ENCODE measurements at places on chromosomes 7 and 10.

DNA sequence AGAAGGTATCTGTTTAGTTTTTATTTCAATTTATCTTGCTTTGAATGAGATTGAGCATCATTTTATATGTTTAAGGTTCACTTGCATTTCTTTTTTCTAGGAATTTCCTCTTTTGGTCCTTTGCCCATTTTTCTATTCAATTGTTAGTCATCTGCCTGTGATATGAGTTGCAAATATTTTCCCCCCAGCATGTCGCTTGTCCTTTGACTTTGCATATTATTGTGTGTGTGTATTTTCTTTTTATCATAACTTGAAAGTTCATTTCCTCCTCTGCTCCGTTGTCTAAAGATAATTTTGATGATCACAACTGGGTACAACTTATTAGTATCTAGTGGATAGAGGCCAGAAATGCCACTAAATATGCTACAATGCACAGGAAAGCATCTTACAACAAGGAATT is 132.7 kb upstream of the MDFIC start:
- DNase-seq: no peak

- DNase-seq: no peak
Measured at GRCh38 chr10:66784770-66785169, 141.1 kb upstream of the LRRTM3 start.

- DNase-seq: no peak
Measured at GRCh38 chr7:100817097-100817496, 10.2 kb downstream of the EPHB4 start.

- DNase-seq: no peak
Measured at GRCh38 chr7:17584822-17585221, 286.4 kb downstream of the AHR start.

DNA sequence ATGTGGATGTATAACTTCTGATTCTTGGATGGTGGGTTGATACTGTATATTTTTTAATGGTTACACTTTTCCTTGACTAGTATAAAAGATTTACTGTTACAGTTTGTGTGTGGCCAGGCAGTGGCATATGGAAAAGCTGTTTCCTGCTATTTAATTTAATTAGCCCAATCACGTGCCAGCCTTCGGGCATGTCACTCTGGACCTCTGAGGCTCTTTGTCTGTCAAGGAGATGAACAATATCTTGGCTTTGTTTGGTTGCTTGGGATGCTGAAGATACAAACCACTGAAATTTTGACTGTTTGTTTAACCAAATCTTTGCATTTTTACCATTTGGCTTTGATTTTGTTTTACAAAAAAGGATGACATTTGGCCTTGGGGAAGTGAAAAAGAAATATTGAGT is 185.0 kb downstream of the HDAC9 start:
- no peak for DNase-seq

DNA sequence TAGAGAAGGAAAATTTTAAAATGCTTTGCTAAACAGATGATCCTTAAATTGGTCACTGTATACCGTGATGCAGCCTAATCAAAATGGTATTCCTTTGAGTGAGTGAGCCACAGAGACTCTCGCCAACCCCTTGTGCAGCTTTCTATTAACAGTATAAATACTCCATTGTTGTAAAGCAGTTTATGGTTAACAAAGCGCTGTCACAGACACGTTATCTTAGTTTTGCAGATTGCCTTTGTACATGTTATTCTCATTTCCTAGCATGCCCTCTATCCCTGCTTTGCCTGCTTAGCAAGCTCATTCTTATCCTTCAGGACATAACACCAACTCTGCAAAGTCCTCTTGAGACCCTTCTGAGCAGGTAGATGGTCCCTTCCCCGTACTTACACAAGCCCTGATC is 694.4 kb downstream of the AUTS2 start:
- DNase-seq: no peak

GRCh38 chr7:135147899-135148721 is at the start of gene TMEM140:
TMEM140 (plus strand) TSS chr7:135148072; CDS start chr7:135164442, 16,370 bp downstream.
- DNase-seq: no peak

DNA sequence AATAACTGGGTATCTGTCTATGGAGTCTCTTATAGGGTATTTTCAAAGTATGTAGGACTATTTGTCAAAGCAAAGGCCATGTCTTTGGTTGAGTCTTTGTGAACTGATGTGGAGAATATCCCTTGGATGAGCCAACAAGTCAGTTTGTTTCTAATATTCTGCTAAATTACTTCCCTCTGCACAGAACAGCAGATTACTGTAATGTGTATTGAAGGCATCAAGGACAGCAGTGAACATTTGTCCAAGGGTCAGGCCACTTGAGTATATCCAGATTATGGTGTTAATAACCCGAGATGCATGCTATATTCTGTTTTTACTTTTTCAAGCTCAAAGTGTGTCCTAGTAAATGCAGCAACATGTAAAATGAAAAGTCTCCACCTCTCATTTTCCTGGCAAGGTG is 144.2 kb upstream of the GLI3 start:
- no peak for DNase-seq

DNA sequence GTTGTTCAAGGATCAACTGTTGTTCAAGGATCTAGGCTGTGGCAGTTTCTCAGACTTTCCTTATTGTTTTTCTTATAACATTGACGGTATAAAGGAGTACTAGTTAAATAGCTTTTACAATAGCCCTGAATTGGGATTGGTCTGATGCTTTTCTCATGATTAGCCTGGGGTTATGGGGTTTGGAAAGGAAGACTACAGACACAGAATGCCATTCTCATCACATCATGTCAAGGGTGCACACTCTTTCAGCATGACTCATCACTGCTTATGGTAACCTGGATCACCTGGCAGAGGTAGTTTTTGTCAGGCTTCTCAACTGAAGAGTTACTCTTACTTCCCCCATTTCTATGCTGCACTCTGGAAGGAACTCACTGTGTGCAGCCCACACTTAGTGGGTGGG is 194.2 kb upstream of the NPSR1 start:
- no peak for DNase-seq

GRCh38 chr7:1368682-1369571 is 90.3 kb downstream of the MICALL2 start:
- peak; percentile 58 for DNase-seq

DNA sequence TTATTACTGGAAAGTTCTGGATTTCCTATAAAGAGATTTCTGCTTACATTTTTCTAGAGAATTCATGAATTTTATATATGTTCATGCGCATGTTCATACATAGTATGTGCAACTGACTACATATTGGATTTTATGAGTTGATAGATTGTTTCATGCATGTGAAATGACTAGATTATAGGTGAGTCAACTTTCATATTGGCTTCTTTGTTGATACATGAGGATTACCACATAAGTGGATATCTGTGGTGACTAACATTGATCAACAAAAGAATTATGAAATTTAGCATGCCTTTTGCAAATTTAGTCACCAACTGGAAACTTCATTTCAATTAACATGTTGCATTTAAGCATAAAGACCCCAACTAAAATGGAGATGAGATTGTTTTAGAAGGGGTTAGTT is 99.0 kb downstream of the GNAT3 start:
- no peak for DNase-seq

GRCh38 chr10:14571866-14572507 is 202.7 kb downstream of the FAM107B start:
- no peak for DNase-seq

DNA sequence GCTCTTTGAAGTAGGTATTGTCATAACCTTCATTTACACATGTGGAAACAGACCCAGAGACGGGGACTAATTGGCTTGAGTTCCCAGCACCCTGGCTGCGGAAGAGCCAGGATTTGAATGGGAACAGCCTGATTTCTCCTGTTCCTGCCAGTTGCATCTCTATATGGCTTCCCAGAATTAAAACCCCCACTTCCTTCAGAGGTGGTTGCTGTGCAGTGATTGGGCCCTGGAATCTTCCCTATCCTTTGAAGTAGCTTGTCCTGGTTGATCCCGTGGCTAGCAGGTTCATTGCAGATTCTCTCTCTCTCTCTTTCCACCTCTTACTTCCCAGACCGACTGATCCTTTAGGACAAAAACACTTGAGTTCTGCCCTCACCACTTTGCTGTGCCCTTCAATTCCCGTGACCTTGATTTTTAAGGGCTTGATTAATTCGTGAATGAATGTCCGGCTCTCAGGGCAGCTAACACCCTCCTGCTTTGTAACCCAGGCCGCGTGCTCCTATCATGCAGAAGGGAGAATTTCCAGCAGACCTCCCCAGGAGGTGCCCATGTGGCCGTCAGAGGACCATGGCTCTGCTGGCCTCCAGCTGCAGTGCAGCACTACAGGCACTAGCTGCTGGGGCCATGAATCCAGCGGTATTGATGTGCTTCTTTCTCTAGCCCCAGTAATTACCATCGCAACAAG is 120.6 kb upstream of the AGK start:
- DNase-seq: no peak

DNA sequence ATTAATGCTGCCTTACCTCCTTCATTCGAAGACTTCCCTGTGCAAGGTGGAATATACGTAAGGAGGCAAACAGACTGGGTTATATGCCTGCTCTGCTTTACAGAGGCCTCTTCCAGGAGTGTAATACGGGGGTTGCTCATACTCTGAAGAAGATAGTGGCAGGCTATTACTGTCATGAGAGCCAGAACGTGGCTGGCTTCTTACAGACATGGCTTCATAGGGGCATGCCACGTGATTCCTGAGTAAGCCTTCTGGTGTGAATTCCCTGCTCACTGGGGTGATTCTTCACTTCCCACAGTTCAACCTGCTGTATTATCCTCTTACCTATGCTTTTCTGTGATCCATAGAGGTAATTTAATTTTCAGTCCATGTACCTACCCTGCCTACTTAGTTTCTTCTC is 141.8 kb downstream of the ST7 start:
- no peak for DNase-seq

GRCh38 chr10:117137911-117138642 is at the start of gene VAX1:
VAX1 (minus strand) TSS chr10:117138270; CDS start chr10:117138056, 214 bp downstream.
- no peak for DNase-seq

- DNase-seq: no peak
Measured at GRCh38 chr7:44136731-44137130, 4.4 kb downstream of the MYL7 start.

DNA sequence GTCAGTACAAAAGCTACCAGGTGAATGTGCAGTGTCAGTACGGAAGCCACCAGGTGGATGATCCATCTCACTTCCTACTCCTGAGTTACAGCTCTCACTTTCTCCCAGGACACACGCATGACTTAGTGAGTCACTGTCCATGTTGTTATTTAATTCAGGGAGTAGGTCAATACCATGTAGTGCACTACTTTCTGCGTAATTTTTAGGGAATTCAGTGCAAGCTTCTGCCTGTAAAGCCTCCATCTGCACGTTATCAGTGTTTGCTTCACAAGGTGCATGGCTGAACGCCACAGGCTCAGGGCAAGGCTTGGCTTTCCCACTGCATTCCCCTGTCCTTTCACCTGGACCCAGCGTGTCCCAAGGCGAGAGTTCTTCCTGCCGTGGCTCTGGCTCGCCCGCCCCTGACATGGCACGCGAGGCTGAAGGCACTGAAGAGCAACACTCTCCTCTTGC is 59.5 kb downstream of the LARP4B start:
- no peak for DNase-seq

DNA sequence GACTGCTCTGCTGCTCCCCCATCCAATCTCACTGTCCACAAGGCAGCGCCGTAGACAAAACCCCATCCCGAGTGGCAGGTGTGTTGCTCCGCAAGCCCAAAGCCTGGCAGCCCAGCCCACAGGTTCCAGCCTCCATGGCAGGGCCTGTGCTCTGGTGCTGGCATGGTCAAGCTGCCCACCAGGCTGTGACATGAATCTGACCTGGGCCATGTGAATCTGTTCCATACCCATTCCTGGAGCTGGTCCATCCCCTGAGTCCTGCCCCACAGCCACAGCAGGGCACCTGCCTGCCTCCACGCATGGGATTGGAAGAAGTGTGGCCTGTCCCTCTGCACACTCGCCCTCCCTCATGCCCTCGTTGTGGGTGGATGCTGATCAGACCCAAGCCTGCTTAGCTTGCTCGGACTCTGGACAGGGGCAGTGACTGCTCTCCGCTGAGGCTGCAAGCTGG is 128.8 kb downstream of the PTPN20 start:
- no peak for DNase-seq

DNA sequence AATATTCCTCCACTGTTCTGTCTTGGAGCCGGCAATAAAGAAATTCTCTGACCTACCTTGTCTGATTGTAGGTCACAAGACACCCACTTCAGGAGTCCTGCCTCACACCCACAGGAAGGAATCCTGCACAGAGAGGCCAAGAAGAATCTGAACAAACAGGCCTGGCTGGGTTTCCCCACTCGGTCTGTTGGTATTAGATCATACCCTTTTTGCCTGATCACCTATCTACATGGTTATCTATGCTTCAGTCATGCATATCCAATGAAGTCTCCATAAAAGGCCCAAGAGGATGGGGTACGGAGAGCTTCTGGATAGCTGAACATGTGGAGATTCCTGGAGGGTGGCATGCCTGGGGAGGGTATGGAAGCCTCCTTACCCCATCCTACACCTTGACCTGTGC is 12.3 kb downstream of the OGDH start:
- DNase-seq: no peak

DNA sequence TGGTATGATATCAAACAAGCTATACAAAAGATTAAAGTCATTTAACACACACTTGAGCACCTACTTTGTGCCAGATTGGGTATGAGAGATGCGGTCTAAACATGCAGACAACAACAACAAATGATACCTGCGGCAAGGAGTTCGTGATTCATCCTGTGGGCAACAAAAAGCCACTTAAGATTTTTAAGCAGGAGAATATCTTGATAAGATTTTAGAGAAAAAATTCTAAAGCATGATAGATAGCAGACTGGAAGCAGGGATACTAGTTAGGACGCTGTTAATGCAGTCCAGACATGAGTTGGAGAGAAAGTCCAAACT is 1.6 kb upstream of the KBTBD2 start:
- no peak for DNase-seq

- DNase-seq: peak; percentile 64
Measured at GRCh38 chr10:130127364-130128061, 8.7 kb upstream of the GLRX3 start.

- no peak for DNase-seq
Measured at GRCh38 chr10:27157150-27157549, 2.0 kb downstream of the MASTL start.

GRCh38 chr7:108629651-108630400 is 60.2 kb downstream of the DNAJB9 start:
- no peak for DNase-seq

- no peak for DNase-seq
Measured at GRCh38 chr7:979151-979550, 3.8 kb upstream of the COX19 start.

GRCh38 chr10:113610631-113611601 is 52.9 kb downstream of the NRAP start:
- no peak for DNase-seq

DNA sequence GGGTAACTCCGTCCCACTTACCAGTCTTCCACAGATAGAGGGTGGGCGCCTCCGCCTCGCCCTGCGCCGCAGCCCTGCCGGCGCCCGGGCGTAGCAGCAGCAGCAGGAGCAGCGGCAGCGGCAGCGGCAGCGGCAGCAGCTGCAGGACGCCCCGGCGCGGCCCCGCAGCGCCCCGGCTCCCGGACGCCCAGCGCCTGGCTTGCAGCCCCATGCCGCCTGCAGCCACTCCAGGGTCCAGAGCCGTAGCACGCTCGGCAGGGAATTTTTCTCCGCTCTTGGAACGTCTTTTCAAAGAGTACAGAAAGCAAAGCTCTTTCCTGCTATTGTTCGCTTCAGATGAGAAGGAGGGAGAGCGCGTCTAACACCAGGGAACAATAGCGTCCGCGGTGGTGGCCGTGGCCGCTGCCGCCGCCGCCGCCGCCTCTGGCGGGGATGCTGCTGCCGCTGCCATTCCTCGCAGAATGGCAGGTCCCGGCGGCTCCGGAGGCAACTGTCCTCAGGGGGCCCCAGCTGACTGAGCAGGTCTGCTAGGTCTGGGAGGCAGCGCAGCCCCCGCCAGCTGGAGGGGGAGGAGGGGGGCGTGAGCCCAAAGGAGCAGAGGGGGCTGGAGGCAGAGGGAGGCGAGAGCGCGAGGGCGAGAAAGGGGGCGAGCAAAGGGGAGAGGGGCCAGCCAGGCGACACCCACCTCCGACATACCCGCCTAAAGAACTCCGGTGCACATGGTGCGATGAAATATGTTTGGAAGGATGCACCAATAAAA is at the start of gene THSD7A:
Gene THSD7A, minus strand, starts transcription at position 463 of the 760 bp plus-strand sequence. Its CDS starts 252 bp downstream, at position 211.
- DNase-seq: peak; percentile 23
